ENCODE measurements at places on chromosomes 3 and 15.

DNA sequence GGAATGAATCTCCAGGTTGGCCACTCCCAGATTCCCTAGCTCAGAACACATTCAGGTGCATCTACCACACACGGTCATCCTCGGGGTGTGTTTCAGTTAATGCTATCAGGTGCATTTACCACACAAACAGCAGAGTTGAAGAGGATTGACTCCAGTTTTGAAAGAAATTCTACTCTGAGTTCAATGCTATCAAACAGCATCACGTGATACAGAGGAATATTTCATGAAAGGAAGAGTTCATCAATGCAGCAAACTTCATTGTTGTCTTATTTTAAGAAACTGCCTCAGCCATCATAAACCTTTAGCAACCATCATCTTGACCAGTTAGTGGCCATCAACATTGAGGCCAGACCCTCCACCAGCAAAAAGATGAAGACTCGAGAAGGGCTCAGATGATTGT is 22.6 kb upstream of the LRRN1 start:
- DNase-seq = no peak

- no peak for DNase-seq
Measured at GRCh38 chr3:39379778-39380155, 3.4 kb upstream of the SLC25A38 start.

DNA sequence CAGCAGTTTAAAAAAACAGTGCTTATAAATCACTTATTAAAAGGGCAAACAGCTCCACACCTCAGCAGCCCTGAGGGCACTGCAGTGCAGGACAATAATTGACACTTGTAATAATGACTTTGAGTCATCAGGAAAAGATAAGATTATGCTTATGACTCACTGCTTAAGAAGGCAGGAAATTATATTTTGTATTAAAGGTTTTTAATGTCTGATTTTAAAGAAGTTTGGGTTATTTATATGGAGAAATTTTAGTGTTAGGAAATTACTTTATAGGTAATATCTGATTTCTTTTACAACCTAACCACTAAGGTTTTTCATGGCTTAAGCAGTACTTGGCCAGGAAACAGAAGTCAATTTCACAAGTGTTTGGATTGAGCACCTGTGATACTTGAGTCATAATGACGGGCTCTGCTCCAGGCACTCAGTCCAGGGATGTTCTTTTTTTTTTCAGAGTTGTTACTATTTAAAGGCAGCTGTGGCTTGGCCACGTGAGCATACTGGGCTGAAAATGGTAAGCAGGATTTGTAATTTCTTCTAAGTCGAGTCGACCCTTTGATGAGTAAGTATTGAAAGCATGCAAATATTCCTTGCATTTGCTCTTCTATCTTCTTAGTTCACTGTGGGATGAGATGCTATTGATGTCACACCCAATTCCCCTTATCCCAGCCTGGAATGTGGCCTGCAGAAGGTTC is 21.6 kb upstream of the SLC6A20 start:
- no peak for DNase-seq

- DNase-seq = no peak
Measured at GRCh38 chr15:25709437-25710159, 153.5 kb downstream of the ATP10A start.

GRCh38 chr3:172150913-172151650 is 111.7 kb downstream of the FNDC3B start:
- no peak for DNase-seq

DNA sequence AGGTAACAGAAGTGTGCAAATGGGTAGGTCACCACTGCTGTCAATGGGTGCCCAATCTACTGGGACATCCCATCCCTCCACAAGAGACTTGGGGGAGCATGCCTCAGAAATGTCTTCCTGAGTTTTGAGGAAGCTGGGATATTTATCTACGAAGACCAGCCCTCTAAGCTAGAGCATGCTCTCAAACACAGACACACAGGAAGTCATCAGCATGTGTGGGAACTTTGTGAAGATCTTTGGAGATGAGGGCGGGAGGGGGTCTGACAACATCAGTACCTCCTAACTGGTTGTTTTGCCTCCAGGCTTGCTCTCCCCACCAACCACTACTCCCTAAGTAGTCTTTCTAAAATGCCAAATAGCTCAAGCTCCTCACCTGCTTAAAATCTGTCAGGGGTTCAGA is 3.5 kb upstream of the MEF2A start:
- no peak for DNase-seq

DNA sequence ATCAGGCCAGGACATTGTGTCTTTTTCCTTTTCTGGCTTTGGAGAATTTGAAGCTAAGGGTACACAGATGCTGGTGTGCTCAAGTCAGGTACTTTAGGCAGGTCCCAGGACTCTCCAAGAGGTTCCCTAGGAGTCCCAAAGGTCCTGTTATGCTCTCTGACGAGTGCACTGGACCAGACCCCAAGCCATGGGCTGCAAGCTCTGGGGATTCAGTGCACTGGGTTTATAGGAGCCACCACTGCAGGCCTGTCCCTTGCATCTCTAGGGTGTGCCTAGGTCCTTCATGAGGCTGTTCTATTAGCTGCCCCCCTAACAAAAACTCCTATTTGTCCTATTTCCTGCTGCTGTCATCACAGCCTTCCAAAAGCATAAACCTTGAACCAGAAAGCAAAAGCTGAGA is 31.9 kb upstream of the BFSP2 start:
- no peak for DNase-seq

DNA sequence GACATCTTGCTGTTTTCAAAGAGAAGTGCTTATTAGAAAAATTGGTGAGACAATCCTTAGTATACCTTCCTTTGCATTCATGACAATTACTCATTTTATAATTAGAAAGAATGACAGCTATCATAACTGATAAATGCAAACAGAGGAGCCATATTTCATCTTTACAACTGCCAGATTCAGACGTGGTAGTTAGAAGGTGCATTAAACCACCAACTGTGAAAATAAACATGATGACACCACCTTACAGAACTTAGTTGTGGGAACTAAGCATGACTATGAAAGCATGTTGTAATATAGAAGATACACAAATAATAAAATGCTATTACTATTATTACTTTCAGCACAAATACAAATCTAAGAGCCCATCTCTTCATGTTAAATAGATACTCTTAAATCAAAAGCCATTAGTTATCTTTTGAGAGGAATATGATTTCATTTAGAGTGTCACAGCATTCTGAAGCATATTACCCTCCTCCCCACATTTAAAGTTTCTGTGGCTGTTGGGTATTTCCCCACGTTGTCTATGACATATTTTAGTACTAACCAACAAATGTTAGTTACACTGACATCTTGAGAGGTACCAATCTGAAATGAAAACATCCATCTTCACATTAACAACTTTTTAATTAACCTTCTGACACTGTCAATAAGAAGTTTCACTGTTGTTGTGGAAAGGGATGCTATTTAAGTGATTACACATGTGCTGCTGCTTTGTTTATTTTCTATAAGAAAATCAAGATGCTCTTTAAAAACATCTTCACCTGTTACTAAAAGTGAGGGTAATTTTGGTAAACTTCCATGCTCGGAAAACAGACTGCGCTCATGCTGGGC is 163.8 kb downstream of the LSAMP start:
- no peak for DNase-seq

GRCh38 chr3:194306109-194306686 is 44.9 kb downstream of the CPN2 start:
- DNase-seq = peak; percentile 26

- no peak for DNase-seq
Measured at GRCh38 chr15:70853973-70854665, at the start of gene LARP6. Gene LARP6, minus strand, starts transcription at chr15:70854157. Its CDS starts 69 bp downstream, at chr15:70854088.

GRCh38 chr15:79299126-79299840 is 11.6 kb upstream of the TMED3 start:
- DNase-seq = no peak

- no peak for DNase-seq
Measured at GRCh38 chr3:110375751-110376518, 695.7 kb upstream of the NECTIN3 start.

DNA sequence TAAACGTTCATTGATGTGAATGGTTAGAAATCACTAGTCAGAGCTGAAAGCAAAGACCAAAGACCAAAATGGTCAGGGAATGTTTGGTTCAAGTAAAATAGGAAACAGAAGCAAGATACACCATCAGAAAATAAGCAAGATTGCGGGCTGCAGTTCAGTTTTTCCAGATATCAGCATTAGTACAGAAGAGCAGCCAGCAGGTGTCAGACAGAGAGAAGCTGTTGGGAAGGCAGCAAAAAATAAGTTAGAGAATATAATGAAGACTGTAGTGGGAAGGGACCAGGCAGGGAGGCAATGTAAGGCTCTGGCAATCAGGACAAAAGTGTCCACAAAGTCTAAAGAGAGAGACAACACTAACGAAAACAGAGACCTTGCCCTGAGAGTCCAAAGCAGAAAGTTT is 639.4 kb upstream of the NAALADL2 start:
- DNase-seq = no peak

DNA sequence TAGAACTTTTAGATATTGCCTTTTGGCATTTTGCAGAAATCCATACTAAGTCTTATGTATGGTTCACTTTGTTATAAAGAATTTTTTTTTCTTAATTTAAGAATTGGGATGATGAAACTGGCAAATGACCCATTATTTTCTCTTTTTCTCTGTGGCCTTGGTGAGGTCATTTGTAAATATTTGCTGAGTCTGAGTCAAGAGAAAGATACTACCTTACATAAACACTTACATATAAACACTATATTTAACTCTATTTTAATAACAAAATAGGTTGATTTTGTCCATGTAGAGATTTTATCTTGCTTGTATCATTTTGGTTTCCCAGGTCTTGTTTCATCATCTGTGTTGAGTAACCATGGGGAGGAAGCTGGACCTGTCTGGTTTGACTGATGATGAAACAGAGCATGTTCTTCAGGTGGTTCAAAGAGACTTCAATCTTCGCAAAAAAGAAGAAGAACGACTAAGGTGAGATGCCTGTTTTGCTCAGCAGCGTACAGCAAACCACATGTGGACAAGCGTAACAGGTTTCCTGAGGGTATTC is 91.1 kb downstream of the MYRIP start:
- no peak for DNase-seq

DNA sequence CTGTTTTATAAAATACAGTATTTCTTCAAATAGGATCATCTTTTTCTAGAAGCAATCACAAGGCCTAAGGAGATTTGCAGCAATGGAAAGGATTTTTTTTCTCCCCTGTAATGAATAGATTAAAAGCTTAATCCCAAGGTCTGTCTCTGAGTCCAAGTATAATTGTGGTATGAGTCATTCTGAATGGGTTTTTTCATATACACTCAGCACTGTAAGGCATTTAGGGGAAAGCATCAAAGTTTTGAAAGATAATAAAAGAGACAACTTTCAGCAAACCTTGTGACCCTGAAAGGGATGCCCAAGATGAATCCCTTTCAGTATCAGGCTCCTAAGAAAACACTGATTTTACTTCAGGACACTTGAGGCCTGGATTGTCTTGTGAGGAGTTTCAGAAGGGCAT is 23.3 kb upstream of the LARS2 start:
- DNase-seq = no peak

DNA sequence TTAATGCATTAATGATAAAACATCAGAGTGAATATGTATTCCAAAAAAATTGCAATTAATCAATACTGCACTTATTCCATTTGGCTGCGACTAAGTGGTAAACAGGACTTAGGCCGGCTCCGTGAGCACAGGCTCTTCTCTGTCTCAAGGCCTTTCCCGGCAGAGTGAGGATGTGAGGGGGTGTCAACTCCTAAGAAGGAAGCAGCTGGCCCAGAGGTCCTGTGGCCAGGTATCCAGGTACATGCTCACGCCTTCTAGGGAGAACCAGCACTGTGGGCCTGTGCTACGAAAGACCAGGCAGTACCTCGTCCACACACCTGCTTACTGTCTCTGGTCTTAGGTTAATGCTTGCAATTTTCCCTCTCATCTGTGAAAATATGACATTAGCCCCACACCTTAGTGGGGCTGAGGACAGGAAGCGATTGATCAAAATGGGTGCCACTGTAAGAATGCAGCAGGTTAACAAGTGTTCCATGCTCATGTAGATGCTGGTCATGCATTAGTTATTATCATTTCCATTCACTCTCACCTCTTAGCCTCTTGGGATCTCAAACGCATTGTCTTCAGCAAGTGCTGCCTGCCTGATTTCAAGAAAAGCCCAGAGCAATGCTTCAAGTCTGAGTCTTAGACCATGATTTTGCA is 175.3 kb downstream of the ABHD5 start:
- DNase-seq = no peak

GRCh38 chr3:46489875-46490274 is 7.9 kb upstream of the RTP3 start:
- no peak for DNase-seq

DNA sequence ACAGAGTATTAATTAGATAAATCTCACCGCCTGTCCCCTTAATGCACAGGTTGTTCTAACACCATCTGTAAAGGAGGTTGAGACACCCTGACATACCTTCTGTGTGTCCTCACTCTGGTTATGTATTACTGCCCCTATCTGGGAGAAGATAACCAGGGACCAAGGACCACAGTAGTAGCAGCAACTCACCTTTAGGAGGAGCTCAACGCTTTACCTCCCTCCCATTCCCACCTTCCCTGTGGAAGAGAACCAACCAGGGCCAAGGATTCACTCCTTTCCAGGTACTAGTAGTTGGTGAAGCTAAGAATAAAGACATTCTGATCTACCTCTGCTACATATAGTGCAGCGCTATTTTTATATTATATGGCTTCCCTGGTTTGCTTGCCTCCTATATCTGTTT is 232.6 kb downstream of the MEX3B start:
- no peak for DNase-seq

DNA sequence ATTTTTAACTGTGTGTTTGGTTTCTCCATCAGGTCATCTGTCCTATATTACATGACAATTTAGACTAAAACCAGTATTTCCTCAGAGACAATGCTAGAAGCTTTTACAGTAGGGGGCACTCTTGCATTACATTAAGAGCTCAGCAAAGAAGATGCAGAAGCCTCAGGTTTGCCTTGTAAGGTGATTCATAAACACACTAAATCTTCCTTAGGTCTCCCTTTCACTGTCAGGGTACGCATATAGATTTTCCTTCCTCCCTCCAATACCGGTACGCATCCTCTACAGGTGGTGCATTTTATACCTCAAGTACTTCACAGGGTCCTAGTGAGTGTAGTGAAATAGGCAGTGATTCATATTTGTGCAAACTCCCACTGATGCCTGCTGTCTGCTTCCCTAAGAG is 46.5 kb downstream of the CD86 start:
- no peak for DNase-seq

- no peak for DNase-seq
Measured at GRCh38 chr15:68812069-68812468, 8.6 kb downstream of the ANP32A start.

GRCh38 chr3:141455603-141456300 is 31.1 kb upstream of the RASA2 start:
- DNase-seq = no peak

DNA sequence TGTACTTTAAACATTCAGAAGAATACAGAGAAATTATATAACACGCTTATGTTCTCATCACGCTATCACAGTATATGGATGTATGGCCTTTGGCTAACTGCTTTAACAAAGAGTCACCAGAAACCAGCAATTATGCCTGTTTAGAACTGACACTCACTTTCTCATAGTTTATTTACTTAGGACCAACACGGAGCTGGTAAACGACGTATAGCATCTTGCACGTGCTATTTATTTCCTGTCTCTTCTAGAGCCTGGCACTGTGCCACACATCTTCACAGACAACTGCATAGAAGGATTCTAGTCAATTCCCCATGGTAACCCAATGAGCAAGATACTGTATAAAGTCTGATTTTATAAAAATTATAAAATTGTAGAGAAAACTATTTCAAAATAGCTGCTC is 43.6 kb downstream of the TBC1D2B start:
- DNase-seq = no peak

- DNase-seq = no peak
Measured at GRCh38 chr3:185959609-185960521, 22.1 kb upstream of the TRA2B start.

GRCh38 chr3:123475786-123476185 is 26.9 kb upstream of the ADCY5 start:
- no peak for DNase-seq

GRCh38 chr3:184806567-184807271 is 5.2 kb upstream of the VPS8 start:
- DNase-seq = no peak

All from stimulated activated CD8-positive, alpha-beta memory T cell treated with anti-CD3 and anti-CD28 coated beads, Interleukin-4, amount 100 ng/mL, for 1 hour (primary cell).